ENCODE measurements at places on chromosomes 16 and 17.

DNA sequence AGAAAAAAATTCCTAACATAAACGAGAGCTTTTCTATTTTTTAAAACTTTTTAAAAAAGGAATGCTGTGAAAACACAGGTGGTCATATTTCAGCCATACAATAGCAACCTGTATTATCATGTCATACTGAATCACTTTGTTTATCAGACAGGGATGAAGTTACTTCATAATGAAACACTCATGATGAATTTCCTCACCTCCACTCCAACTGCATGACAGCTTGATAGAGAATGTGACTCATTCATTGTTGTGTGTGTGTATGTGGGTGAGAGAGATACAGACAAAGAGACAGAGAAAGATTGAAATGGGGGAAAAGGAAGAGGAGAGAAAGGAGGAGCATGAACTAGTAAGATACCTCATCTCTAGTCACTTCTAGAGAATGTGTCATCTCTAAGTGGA, 109.0 kb downstream of the SYCE1L start:
- H3K36me3 ChIP-seq = no peaks in the 10 kb centered on the region
- H3K4me1 ChIP-seq = no peaks in the 10 kb centered on the region
- DNase-seq = no peak
- no peak overlapping the region for H3K27ac ChIP-seq

GRCh38 chr16:88383401-88384221, 852 bp downstream of the ZNF469 start:
- H3K36me3 ChIP-seq = no peaks in the 10 kb centered on the region
- DNase-seq = peak; percentile 45
- H3K4me1 ChIP-seq = peaks cover 10% of the 10 kb centered on the region
- no peak overlapping the region for H3K4me3 ChIP-seq

GRCh38 chr16:69481901-69482341, 57.5 kb downstream of the CYB5B start:
- H3K36me3 ChIP-seq = no peaks in the 10 kb centered on the region
- H3K4me1 ChIP-seq = no peaks in the 10 kb centered on the region
- H3K27ac ChIP-seq = peak overlapping the region; percentile 58
- H3K4me3 ChIP-seq = no peak overlapping the region
- H3K27me3 ChIP-seq = no peaks in the 10 kb centered on the region

DNA sequence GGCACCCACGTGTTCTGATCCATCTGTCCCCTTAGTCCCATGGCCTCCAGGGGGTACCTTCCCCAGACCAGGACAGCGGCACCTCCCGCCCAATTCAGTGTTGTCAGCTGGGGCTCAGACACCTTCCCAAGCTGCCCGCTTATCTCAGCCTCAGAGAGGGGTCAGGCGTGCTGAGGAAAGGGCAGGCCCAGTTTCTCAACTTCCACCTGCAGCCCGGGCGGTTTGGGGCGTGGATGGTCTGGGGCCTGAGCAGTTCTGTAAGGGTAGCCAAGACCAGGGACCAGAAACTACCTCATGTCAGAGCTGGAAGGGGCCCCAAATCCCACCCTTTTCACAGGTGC, 5.1 kb downstream of the PLCD3 start:
- H3K27me3 ChIP-seq = no peaks in the 10 kb centered on the region
- H3K36me3 ChIP-seq = no peaks in the 10 kb centered on the region
- DNase-seq = no peak
- no peak overlapping the region for H3K27ac ChIP-seq
- H3K4me1 ChIP-seq = peaks cover 16% of the 10 kb centered on the region
- no peak overlapping the region for H3K4me3 ChIP-seq

DNA sequence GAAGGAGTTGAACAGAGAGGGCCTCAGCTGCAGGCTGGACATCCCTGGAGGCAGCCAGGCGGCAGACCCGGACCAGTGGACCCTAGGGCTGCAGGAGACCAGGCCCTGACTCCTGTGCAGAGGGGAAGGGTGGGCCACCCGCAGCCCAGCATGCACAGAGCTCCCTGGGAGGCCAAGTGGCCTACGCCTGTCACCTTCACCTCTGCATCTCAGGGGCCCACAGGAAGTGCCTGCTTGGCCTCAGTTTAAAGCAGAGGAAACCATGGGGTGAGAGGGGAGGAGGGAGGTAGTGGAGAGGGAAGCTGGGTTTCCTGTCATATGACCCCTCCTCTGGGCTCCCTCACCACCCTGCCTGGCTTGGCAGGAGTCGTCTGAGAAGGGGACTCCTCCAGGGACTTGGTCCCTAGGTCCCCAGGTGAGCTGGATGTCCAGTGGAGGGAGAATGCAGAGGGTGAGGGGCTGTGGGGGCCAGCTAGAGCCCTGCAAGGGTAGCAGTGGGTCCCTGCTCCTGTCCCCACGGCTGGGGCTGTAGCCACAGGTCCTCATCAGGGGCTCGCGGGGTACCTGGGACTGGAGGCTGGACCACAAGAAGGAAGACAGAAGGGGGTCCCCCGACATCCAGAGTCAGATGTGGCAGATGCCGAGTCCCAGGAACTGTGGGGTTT, at the start of gene TMC8:
Gene TMC8, plus strand, starts transcription at position 335 of the 665 bp plus-strand sequence. CDS start 818 bp downstream, outside the sequence.
- H3K27ac ChIP-seq = no peak within 1 kb of the TSS
- H3K36me3 ChIP-seq = no peaks in the 10 kb centered on the region
- H3K4me3 ChIP-seq = peak within 1 kb of the TSS; percentile 55
- no peak for DNase-seq
- peaks cover 30% of the 10 kb centered on the region for H3K4me1 ChIP-seq
- H3K27me3 ChIP-seq = peaks cover 36% of the 10 kb centered on the region

DNA sequence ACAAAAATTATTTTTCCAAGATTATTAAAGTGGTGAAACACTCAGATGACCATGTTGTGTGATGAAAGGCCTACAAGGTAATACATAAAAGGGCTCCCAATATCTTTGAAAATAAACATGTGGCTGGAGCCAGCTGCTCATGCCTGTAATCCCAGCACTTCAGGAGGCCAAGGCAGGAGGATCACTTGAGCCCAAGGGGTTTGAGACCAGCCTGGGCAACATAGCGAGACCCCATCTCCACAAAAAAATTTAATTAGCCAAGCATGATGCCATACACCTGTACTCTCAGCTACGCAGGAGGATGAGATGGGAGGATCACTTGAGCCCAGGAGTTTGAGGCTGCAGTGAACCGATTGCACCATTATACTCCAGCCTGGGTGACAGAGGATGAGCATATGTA, 26.8 kb downstream of the SIAH1 start:
- peaks cover 18% of the 10 kb centered on the region for H3K36me3 ChIP-seq
- H3K27ac ChIP-seq = no peak overlapping the region
- no peak overlapping the region for H3K4me3 ChIP-seq
- H3K4me1 ChIP-seq = peaks cover 20% of the 10 kb centered on the region
- peaks cover 2% of the 10 kb centered on the region for H3K27me3 ChIP-seq

DNA sequence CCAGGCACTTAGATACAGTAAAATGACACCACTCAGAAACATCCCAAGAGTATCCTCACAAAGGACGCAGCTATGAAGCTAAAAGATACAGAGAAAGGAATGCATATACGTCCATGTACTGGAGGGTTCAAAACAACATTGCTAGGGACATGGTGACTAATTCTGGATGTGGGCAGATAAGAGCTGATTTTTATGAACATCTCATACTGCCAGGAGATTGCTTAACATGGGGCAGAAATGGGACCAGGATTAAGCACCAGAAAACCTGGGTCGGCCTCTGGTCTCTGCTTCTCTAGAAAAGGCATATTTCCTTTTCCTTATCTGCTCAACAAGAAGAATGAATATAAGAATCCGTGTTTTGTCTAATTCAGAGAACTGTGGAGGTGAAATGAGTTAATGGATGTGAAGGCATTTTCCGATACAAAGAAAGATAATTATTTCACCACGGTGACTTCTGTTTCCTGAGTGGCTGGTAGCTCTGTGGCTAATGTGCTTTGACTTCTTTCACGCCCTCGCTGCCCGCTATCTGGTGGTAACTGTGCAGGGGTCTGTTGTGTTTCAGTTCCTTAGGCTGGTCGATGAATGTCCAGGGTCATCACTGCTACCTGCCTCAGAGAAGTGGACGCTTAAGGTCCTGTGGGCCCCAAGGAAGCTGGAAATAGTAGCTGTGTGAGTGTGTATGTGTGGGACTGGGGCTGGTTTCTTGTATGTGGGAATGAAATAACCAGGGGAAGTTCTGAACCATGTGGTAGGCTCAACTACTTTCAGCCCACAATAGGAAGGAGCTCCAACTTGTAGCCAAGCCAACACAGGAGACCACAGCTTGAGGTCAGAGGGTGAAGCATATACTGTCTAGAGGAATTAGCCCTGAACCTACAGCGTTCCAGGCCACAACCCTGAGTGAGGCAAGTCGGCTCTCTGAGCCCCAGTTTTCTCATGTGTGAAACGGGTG, 15.8 kb upstream of the CCL5 start:
- peak overlapping the region; percentile 58 for H3K27ac ChIP-seq
- H3K27me3 ChIP-seq = no peaks in the 10 kb centered on the region
- DNase-seq = no peak
- H3K4me1 ChIP-seq = no peaks in the 10 kb centered on the region
- H3K4me3 ChIP-seq = no peak overlapping the region

- H3K27me3 ChIP-seq = no peaks in the 10 kb centered on the region
- no peak overlapping the region for H3K27ac ChIP-seq
- peaks cover 27% of the 10 kb centered on the region for H3K4me1 ChIP-seq
- peaks cover 5% of the 10 kb centered on the region for H3K36me3 ChIP-seq
- no peak overlapping the region for H3K4me3 ChIP-seq
- DNase-seq = no peak
Observed at GRCh38 chr16:50617646-50618184, 63.4 kb downstream of the SNX20 start.

- H3K4me3 ChIP-seq = no peak overlapping the region
- no peak overlapping the region for H3K27ac ChIP-seq
- no peaks in the 10 kb centered on the region for H3K4me1 ChIP-seq
- no peaks in the 10 kb centered on the region for H3K36me3 ChIP-seq
- DNase-seq = no peak
Observed at GRCh38 chr16:83351846-83352245, 455.9 kb upstream of the HSBP1 start.

- DNase-seq = no peak
- H3K4me1 ChIP-seq = no peaks in the 10 kb centered on the region
- H3K27ac ChIP-seq = no peak overlapping the region
Observed at GRCh38 chr17:71926746-71927398, 193.9 kb upstream of the SOX9 start.

- peaks cover 8% of the 10 kb centered on the region for H3K27me3 ChIP-seq
- H3K4me1 ChIP-seq = peaks cover 4% of the 10 kb centered on the region
- H3K36me3 ChIP-seq = no peaks in the 10 kb centered on the region
- DNase-seq = no peak
- H3K27ac ChIP-seq = no peak overlapping the region
- H3K4me3 ChIP-seq = no peak overlapping the region
Observed at GRCh38 chr17:2933606-2934005, 129.8 kb downstream of the OR1D5 start.

GRCh38 chr17:50831471-50831928, 3.9 kb upstream of the WFIKKN2 start:
- H3K27ac ChIP-seq = no peak overlapping the region
- no peak for DNase-seq
- H3K27me3 ChIP-seq = no peaks in the 10 kb centered on the region

GRCh38 chr17:57833179-57833939, 16.5 kb downstream of the MRPS23 start:
- H3K4me1 ChIP-seq = peaks cover 5% of the 10 kb centered on the region
- H3K4me3 ChIP-seq = no peak overlapping the region
- no peak overlapping the region for H3K27ac ChIP-seq
- H3K36me3 ChIP-seq = peaks cover 4% of the 10 kb centered on the region
- H3K27me3 ChIP-seq = no peaks in the 10 kb centered on the region

DNA sequence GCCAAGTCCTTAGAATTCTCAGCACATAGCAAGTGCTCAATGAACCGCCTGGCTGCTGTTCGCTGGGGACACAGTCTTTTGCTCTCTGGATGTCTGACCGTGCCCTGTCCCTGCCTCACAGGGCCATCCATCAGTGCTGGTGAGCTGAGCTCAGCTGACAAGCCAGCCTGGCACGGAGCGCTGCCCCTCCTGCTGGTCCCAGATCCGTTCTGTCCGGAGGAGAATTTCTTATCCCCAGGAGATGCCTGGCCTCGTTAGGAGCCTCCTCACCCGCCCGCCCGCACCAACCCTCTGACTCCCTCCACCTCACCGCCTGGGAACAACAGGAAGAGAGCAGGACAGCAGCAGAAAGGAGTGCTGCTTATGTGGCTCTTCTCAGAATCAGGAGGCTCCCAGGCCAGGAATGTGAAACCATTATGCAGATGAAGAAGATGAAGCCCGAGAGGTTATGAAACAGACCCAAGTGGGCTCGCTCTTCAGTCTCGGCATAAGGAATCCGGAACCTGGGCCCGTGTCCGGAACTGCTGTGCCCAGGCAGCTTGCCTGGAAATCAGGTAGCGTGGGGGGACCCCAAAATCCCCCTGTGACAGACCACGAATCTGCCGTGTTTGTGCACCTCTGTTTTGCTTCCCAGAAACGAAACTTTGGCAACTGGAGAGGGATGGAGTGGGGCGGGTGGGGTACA, 28.8 kb upstream of the RMI2 start:
- H3K4me1 ChIP-seq = peaks cover 23% of the 10 kb centered on the region
- H3K27ac ChIP-seq = peak overlapping the region; percentile 35
- DNase-seq = no peak
- no peaks in the 10 kb centered on the region for H3K36me3 ChIP-seq
- peak overlapping the region; percentile 5 for H3K4me3 ChIP-seq

- DNase-seq = no peak
- no peak overlapping the region for H3K27ac ChIP-seq
- H3K27me3 ChIP-seq = no peaks in the 10 kb centered on the region
Observed at GRCh38 chr17:18256776-18257175, 1.8 kb downstream of the FLII start.

- H3K27me3 ChIP-seq = no peaks in the 10 kb centered on the region
- peak overlapping the region; percentile 83 for H3K27ac ChIP-seq
- H3K36me3 ChIP-seq = peaks cover 18% of the 10 kb centered on the region
- H3K4me1 ChIP-seq = peaks cover 22% of the 10 kb centered on the region
Observed at GRCh38 chr17:28906706-28907438, 4.0 kb upstream of the DHRS13 start.

DNA sequence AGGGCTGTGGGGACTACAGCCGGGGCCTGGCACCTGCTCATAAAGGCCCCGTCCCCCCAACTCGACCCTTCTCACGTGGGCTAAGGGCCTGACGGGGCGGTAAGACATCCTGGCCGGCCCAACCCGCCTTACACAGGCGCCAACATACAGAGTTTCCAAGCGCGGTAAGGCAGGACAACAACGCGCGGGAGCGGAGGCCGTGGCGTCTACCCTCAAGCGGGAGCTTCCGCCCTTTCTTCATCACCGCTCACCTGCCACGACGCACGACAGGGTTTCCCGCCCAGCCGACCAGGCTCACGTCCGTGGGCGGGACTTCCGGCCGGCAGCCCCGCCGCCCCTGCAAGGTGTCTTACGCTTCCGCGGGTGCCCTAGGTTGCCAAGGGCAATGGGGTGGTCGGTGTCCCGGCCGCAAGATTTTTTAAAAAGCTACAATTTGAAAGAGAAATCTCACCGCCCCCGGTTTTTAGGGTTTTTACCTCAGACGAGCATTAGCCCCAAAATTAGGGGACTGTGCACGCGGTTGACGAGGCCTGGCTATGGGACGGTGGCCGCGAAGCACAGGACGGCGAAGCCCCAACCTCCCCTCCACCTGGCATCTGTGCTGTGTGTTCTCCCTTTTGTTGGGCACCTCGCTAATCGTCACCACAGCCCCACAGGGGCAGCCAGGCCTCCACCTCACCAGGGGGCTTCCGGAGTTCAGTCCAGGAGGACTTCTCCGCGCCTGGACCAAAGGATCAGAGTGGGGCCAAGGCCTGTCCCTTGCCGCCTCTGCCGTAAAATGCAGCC, at the start of gene TERB1:
Gene TERB1, minus strand, starts transcription at position 265 of the 786 bp plus-strand sequence. CDS start 4,786 bp downstream, outside the sequence.
- H3K27me3 ChIP-seq = no peaks in the 10 kb centered on the region
- DNase-seq = no peak
- H3K27ac ChIP-seq = no peak within 1 kb of the TSS
- no peak within 1 kb of the TSS for H3K4me3 ChIP-seq
- no peaks in the 10 kb centered on the region for H3K4me1 ChIP-seq
- H3K36me3 ChIP-seq = peaks cover 5% of the 10 kb centered on the region

- H3K4me1 ChIP-seq = peaks cover 67% of the 10 kb centered on the region
- peak; percentile 64 for DNase-seq
- peak overlapping the region; percentile 96 for H3K4me3 ChIP-seq
- H3K27ac ChIP-seq = peak overlapping the region; percentile 90
- peaks cover 96% of the 10 kb centered on the region for H3K27me3 ChIP-seq
Observed at GRCh38 chr17:8120520-8121406, 2.4 kb upstream of the ALOXE3 start.

All from neural crest cell (in vitro differentiated cells).